ENCODE measurements at places on chromosomes 6 and 20.

- no peak for DNase-seq
Observed at GRCh38 chr6:112343390-112343789, 3.7 kb upstream of the RFPL4B start.

DNA sequence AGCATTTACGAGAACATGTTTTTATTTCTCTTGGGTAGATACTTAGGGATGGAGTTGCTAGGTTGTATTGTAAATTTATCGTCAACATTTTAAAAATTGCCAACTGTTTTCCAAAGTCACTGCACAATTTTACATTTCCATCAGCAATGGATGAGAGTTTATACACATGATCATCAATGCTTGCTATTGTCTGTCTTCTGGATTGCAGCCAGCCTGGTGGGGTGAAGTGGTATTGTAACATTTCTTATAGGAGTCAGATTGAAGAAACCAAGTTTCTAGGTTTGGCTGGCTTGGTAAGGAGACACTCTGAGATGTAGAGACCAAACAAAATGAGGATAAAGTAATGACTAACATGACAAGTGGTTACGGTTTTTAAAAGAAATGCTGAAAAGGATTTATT lies 57.1 kb upstream of the HDDC2 start:
- no peak for DNase-seq

DNA sequence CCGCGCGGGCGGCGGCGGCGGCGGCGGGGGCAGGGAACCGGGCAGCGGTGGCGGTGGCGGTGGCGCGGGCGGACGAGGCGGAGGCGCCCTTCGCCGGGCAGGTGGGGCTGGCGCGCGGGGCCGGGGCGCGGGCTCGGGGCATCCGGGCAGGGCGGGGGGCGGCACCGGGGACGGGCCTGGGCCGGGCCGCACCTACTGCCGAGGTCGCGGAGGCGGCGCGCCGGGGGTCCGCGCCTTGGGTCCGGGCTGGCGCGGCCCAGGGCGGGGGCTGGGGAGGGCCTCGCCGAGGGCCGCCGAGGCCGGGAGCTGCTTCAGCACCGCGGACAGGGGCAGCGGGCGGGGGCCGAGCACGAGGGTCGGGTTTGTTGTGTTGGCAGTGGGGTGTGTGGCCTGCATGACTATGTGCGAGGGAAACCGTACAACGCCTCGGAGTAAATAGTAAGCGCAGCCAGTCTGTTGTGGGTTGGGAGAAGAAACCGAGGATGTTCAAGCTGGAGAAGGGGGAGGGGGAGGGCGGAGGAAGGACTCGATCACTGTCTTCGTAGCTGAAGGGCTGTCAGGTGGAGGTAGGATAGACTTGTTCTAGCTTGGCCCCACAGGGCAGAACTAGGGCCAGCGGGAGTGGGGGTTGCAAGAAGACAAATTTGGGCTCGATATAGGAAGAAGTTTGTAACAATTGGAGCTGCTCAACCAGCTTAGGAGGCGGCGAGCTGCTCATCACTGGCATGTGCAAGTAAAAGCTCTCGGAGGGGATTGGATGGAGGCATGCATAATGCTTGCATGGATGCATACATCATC lies 593 bp downstream of the MMP24 start:
- DNase-seq, result peak; percentile 56

GRCh38 chr6:25583099-25583498 lies 68.9 kb upstream of the SCGN start:
- no peak for DNase-seq

DNA sequence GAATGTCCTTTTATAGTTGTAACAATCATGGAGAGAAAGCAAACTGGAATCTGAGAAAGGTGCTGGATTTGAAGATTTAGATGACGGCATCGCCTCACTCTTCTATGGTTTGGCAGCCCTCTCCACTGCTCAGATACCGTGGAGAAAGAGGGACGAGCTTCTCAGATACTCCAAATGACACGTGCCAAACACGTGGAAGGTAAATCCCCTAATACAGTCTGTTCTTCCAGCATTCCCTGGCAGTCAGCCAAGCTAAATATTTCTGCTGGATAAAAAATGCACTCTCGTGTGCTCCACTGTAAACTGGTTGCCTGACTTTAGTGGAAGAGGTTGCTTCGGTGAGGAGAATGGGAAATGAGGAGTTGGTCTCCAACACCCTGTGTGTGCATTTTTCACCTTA lies 16.7 kb upstream of the PRDM1 start:
- DNase-seq, result peak; percentile 66

- peak; percentile 63 for DNase-seq
Observed at GRCh38 chr20:23049201-23050075, at the start of gene THBD. Gene THBD (minus strand): TSS chr20:23049672. CDS start chr20:23049504, 168 bp downstream.

- DNase-seq, result peak; percentile 91
Observed at GRCh38 chr20:51750037-51750769, 18.0 kb downstream of the ATP9A start.

DNA sequence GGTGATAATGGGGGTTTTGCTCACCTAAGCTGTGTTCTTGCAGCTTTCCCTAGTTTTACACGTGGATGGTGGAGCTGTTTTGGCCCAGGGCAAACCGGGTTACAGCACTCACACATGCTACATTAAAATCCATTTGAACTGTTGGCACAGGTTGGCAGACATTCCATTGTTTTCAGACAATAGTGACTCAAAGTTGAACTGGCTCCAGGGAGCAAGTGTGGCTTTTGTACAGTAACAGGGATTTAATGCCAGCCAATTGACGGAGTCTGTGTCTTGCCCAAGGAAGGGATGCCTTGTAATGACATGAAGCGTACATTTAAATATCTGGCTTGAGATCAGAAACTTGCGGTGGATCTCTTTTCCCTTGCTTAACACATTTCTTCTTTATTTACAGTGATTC lies 183.1 kb downstream of the DTNBP1 start:
- no peak for DNase-seq

GRCh38 chr6:15109338-15110090 lies 136.4 kb upstream of the JARID2 start:
- DNase-seq, result peak; percentile 37

GRCh38 chr6:65979120-65979519 lies 272.1 kb upstream of the EYS start:
- no peak for DNase-seq

DNA sequence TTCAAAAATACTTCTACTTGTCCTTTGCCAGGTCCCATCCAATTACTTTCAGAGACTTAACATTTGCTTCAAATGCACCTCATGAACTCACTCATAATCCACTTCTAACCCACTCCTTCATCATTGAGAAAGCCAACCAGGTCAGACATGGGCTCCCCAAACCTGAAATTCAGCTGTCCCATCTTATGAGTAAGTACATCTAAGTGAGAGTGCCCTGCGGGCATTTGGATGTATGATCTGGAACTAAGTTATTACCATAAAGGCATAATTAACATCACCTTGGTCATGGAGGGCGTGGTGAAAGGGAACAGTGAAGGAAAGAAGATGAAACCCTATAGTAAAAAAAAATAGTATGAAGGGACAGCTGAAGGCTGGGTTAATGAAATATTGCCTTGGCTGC lies 896.8 kb downstream of the C6orf118 start:
- no peak for DNase-seq

DNA sequence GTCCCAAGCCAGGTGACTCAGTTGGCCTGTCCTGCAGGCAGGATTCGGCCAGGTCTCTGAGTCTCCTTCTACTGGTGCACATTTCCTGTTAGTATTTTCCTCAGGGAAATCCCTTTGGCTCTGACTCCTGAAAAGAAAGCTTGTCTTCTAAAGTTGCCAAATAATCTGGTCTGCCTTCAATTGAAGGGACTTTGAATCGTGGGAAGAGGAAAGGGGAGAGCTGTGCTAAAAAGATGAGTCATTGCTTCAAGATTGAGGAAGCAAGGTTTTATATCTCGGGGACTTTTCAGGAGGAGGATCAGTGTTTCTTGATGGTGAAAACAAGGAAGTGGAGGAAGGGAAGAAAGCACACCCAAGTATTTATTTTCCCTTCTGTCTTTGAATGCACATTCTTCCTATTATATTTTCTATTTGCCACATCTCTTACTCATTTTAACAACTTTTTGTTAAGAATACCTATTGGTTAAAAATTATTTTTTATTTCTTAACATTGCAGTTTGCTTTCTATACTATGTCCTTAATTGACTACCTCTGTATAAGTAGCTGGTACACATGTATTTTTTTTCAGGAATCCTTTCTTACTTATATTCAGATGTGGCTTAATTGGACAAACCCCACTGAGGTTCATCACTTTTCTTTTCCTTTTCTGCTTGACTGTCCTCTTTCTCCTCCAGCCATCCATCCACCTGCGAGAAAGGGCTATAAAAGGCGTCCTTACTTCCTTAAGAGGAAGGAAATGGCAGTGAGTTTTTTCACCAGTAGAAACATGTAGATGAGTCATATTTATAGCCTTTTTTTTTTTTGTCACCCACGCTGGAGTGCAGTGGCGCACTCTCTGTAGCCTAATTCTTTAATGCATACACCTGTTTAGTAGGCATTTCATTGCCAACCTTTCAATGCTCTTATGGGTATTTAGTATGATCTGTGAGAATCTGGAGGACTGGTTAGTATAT lies 15.0 kb upstream of the IFNGR1 start:
- DNase-seq, result peak; percentile 71

GRCh38 chr6:14948586-14949245 lies 297.2 kb upstream of the JARID2 start:
- no peak for DNase-seq

DNA sequence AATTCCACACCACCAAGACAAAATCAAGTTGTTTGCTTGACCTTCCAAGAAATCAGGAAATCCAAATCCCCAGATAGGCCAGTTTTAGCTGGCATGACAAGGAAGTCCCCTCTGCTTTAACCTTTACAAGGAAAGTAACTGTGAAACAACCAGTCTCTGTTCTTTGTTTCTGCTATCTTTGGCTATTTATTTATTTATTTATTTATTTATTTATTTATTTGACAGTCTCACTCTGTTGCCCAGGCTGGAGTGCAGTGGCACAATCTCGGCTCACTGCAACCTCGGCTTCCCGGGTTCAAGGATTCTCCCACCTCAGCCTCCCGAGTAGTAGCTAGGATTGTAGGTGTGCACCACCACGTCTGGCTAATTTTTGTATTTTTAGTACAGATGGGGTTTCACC lies 14.5 kb upstream of the GMNN start:
- no peak for DNase-seq

DNA sequence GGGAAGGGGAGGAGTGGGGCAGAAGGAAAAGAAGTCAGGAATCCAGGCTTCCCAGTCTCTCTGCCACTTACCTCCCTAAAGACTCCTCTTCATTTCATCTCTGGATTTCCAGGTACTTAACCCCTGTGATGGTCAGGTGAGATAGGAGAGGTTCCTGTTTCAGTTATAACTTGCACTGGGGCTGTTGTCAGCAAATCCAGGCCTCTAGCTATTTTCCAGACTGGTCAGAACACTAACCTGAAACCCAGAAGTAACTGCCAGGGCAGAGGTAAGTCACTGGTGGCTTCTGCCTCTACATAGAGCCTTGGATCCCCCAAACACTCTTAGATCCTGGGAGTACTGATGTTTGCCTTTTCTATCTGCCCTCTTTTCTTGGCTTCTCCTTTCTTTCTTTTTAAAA lies 233.5 kb upstream of the TAB2 start:
- DNase-seq, result no peak

GRCh38 chr6:16966791-16967469 lies 134.9 kb upstream of the STMND1 start:
- DNase-seq, result no peak

DNA sequence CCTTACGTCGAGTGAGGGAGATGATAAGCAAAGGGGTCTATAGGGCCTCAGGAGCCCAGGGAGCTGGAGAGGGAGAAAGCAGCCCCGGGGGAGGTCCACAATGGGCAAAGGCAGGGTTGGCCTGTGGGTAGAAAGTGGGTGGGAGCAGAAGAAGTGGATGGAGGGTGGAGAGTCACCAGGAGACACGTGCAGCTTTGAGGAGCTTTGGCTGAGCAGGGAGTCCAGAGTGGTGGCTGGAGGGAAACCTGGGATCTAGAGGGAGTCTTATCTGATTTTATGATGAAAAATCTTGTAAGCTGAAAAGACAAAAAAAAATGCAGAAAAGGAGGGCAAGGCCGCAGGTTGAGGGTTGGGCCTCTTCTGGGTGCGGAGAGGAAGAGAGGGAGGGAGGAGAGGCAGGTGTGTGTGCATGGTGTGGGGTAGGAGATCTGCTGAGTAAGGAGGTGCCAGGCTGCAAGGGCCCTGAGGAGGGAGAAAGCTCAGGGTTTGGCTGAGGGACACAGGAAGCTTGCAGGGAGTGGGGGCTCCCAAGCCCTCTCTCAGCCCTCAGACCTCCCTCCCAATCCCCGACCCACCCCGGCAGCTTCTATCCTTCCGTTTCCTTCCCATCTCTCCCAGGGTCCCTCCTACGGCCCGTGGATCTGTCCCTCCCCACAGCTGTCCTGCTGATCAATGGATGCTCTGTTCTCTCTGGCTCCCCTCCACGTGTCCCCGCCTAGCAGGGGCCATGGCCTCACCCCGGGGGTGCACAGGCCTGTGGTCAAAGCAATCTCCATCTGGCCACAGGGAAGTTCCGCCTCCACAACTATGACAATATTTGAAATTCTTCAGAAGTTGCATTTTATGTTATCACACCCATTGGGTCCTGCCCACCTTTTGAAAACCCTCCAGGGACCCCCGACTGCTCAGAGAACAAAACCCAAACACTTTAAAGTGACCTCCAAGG lies 17.1 kb upstream of the BPI start:
- DNase-seq, result peak; percentile 20

- no peak for DNase-seq
Observed at GRCh38 chr6:46452312-46452917, 38.8 kb downstream of the RCAN2 start.

DNA sequence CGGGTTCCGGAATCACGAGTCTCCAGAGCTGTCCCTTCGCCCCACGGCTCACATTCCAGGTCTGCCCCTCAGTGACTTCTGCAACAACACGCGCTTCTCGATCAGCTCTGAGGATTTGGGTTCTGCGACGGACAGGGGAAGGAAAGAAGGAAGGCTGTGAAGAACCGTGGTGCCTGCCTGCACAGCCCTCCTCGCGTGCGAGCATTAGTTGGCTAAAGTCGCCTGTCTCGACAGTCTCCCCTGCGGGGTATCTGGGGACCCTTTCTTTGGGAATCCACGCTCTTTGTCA lies 23.1 kb downstream of the VPS52 start:
- no peak for DNase-seq

- DNase-seq, result no peak
Observed at GRCh38 chr6:97586344-97586743, 303.3 kb upstream of the MMS22L start.

GRCh38 chr6:141482796-141483597 lies 649.7 kb upstream of the GJE1 start:
- no peak for DNase-seq

DNA sequence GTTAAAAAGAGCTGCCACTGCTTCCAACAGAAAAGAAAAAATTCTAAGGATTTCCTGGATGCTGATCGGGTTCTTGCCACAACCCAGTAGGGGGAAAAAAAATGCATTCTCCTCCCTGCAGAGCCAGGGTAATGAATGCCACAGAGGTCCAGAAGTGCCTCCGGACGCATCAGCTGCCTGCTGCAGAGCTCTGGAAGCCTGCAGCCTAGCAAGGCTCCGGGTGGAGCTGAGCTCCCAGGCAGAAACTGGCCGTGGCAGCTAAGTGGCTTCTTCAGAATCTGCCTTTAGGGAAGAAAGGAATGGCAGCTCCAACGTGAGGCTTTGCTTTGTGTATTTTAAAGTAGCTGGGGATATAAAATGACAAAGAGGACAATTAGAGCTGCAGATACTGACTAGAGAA lies 155.0 kb downstream of the CFAP61 start:
- DNase-seq, result no peak
